Liver (tissue), 10 donors: ENCODE measurements at places on chromosomes 7 and 10.

DNA sequence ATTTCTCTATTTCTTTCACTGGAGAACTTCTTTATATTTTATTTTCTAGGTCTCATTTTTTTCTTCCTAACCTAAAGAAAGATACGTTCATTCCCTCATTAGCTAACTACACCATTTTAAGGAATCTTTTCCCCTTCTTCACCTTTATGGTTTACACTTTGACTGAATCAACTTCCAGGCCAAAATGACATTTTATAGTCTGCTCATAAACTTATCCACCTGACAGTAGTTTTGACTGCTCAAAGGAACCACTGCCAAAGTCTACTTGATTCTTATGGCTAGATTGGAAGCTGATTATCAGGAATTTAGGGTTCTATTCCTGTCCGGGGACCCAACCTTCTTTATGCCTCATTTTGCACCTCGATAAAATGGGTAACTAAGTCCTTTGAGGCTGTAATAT lies 73.0 kb upstream of the FOXP2 start:
- no peak for DNase-seq

- no peak for DNase-seq
These were observed 78.8 kb downstream of the INPP5A start for GRCh38 chr10:132616170-132616995.

- no peak for DNase-seq
These were observed 119.9 kb downstream of the PLXNA4 start for GRCh38 chr7:132456418-132456817.

- no peak for DNase-seq
These were observed 57.2 kb downstream of the ADAM12 start for GRCh38 chr10:126331101-126331500.

GRCh38 chr7:94658826-94659225 lies 2.9 kb upstream of the SGCE start:
- DNase-seq: no peak

DNA sequence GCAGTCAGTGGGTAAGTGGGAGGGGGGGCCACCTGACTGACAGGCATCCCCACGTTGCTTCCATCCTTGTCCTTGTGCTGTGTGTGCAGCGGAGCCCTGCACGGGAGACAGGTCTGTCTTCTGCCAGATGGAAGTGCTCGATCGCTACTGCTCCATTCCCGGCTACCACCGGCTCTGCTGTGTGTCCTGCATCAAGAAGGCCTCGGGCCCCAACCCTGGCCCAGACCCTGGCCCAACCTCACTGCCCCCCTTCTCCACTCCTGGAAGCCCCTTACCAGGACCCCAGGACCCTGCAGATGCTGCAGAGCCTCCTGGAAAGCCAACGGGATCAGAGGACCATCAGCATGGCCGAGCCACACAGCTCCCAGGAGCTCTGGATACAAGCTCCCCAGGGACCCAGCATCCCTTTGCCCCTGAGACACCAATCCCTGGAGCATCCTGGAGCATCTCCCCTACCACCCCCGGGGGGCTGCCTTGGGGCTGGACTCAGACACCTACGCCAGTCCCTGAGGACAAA lies 24.8 kb downstream of the TBATA start:
- no peak for DNase-seq

- DNase-seq: no peak
These were observed 492.0 kb downstream of the KIF20B start for GRCh38 chr10:90193240-90193985.

DNA sequence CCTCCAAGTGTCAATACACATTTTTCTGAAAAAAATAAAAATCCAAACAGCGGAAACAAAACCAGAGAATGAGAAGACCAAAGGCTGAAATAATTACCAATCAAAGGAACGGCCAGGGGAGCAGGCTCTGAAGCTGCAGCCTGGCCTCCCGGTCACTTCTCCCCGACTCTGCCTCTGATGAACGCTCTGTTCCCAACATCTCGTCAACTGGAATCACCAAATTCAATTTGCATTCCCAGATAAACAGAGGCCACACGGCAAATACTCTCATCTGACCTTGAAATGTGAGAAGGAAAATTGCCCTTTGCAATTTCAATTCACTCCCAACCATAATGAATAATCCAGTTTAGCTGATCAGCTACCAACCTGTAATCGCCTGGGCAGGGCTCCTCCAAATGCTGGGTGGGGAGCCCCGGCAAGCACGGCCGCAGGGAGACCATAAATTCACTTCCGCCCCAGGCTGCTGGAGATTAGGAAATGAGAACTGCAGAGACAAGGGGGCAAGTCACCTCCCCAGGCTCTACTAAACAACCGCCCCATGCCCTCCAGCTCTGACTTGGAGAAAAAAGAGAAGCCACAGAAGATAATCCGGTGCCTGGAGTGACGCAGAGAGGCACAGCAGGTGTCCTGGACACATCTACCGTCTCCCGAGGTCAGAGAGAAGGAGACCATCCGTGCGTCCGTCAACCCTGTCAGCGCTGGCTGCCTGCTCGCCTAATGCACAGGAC lies 153.2 kb downstream of the MAD1L1 start:
- no peak for DNase-seq

- no peak for DNase-seq
These were observed 48.5 kb upstream of the NXPH1 start for GRCh38 chr7:8384901-8385300.

GRCh38 chr10:106802949-106803348 lies 361.6 kb downstream of the SORCS1 start:
- DNase-seq: no peak

DNA sequence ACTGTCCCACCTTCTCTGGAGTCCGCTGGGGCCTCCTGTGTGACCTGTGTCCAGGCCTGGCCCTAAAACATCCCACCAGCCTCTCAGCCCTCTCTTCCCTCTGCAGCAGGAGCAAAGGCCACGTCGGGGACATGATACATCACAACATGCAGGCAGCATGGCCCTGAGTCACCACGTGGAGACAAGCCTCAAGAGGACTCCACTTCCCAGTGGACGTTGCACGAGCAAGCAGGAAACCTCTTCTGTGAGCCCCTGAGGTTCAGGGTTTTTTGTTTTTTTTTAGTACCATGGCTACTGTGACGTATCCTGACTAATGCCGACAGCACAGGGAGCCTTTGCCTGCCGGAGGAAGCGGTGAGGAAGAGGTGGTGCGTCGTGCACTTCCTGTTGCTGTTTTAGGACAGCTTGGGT lies 165.9 kb downstream of the DNAJB6 start:
- DNase-seq: no peak

DNA sequence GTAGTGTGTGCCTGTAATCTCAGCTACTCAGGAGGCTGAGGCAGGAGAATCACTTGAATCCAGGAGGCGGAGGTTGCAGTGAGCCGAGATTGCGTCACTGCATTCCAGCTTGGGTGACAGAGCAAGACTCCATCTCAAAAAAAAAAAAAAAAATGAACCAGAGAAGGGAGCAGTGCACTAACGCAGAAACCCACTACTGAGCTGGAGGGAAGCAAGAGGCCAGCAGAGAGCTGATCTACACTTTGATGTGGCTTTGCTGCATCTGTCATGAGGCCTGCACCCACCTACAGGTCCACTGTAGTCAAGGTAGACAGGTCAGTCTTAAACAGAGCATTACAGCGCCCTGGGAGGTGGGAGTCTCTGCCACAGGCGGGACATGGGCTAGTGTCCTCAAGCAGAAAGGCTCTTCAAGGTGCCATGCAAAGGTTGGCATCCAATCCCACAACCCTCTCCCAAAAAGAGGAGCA lies 30.0 kb downstream of the MAT1A start:
- no peak for DNase-seq

DNA sequence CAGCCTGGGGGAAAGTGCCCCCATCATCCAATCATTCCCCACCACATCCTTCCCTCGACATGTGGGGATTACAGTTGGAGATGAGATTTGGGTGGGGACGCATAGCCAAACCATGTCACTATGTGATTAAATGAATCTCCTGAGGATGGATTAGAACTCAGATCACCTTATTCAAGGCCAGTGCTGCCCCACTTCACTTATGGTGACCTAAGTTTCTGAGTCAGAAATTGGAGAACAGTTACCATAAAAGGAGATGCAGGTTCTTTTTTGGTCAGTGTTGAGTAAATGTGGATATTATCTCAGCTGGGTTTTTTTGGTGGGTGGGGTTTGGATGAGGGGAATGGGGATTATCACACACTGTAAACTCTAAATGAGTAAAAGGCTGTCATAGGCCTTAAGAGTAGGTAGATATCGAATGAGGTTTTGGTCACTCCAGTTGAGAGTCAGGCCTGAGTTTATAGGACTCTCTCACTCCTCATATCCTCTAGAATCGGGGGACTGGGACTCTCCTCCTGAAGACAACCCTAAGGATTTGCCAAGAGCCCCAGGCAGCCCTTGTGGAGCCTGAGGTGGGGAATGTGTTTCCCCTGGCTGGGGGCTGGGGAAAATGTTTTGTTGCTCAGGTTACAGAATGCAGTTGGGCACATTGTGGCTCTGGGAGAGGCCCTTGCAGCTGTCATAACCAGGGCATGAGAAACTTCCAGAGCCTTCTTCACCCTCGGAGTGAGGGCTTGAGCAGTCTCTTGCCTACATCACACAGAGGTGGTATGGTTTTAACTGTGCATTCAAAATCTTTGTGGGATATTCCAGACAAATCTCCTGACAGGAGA lies 213.0 kb downstream of the BAMBI start:
- DNase-seq: no peak

DNA sequence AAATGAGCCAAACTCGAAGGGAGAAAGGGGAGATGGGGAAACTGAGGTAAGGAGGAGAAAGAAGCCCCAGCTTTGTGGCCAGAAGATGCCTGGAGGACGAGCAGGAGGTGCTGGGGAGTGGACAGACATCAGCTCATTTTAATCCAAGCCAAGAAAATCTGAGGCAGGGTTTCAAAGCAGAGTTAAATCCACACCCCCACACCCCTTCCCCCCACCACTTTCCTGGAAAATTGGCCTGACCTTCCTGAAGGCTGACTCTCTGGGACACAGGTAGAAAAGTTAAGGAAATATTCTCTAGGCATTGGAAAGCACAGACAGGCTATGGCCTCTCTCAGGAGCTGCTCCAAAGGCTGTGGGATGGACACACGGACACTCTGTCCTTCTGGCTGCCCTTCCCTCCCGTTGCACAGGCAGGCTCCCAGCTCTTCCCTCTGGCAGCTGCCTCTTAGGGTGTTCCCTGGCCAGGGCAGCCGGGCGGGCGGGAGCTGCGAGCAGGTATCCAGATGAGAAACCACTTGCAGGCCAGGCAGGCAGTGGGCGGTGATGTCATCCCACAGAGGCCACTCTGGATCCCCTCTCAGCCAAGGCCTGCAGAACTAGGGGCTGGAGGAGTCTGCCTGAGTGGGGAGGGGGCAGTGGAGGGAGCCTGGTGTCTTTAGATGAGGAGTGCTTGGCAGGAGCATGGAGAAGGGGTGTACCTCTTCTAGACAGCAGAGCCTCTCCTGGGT lies 171.8 kb downstream of the NEURL1 start:
- no peak for DNase-seq

DNA sequence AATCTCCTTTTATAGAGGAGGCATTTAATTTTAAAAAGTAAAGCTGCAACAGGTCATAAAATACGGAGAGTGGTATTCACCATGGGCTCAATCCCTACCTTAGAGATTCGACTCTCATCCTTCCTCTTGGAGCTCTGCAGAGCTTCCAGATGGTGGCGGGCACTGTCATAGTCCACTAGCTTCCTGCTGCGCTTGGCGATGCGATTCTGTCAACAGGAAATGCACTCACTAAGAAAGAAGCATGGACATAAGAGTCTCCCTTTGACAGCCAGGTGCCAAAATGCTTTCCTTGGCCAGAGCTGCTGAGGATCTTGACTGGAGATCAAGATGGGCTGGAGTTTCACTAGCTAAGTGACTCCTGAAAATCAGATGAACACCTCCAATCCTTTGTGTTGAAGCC lies 154.4 kb downstream of the AMPH start:
- DNase-seq: no peak

DNA sequence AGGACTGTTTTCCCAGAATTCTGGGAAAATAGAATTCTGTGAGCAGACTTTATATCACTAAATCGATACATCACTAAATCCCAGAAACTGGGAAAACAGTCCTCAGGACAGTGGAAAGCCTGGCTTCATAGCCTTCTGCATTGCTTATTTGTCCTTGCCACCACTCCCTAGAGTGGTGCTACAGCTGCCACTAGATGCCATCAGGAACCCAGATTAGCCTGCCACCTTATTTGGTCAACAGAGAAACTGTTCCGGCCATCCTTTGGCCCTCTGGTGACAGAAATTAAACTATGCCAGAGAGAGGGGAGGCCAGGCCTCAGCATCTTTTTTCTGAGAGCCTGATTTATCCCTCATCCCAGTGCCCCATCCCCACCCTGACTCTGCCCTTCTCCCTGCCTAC lies 19.6 kb upstream of the NFKB2 start:
- DNase-seq: no peak

DNA sequence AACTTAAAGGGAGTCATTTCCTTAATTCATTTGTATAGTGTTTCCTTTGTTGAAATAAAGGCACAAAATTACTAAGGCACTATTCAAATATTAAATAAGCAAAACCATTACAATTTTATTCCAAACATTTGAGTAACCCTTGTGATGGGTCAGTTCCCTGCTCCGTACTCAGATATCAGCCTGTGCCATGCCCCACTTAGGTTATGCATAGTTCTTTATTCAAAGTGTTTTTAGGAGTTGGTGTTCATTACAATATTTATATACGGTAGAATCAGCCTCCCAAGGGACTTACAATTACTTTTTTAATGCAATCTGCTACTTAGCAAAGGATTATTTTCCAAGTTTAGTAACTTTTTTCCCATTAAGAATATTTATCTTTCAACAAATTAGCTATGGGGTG lies 119.3 kb upstream of the SEMA3D start:
- DNase-seq: no peak

DNA sequence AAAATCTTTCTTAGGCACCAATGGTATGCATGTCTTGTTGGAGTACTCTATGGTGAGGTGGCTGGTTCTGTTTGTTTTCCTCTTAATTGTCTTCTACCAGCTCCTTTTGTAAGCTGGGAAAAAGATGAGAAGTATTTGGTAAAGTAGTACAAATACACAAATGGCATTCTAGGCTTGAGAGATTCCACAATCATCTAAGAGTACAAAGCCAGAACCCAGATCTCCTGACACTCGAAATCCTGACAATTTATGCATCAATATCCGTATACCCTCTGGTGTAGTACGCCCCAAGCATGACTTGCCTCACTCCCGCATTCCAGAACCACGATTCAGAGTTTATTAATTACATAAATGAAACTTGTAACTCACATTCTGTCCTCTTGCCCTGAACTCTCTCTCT lies 43.5 kb downstream of the CDCA7L start:
- DNase-seq: no peak

DNA sequence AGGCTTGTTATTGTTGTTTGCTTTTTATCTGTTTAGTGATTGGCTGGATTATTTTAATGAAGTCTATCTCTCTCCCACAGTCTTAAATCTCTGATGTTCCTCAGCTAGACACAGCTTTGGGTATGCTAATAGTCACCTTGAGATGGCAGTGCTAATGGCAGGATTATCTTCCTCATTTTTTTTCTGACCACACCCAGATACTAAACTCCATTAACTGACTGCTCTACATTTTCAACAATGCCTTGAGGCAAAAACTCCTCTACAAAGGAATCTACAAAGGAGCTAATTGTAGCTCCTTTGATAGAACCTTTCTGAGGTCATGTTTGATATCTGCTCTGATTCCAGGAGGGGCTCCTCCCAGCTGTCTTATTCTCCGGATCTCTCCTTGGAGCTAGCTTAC lies 122.6 kb downstream of the HBP1 start:
- no peak for DNase-seq
